Fibroblast of lung (primary cell): ENCODE measurements at places on chromosomes 12 and 14. TPM values are rescaled to one million over a fixed set of nuclear protein-coding genes. Genes with fewer than 3 reads are reported as not detected.
A peak's percentile ranks its signal among the peaks of the same experiment; 100 is the strongest.

The SELPLG gene
- polyA plus RNA-seq: 3.0 and 5.3 TPM in 2 replicates

- DNase-seq: peak; percentile 65
These were observed 66.4 kb upstream of the MAP1LC3B2 start for GRCh38 chr12:116492703-116493324.

- DNase-seq: no peak
These were observed 66.6 kb downstream of the GALNT8 start for GRCh38 chr12:4786795-4787194.

The CLECL1 gene
- not detected in 2 replicates for polyA plus RNA-seq

The RFLNA gene
- polyA plus RNA-seq: 0.03 and 0.10 TPM in 2 replicates

The LHX5 gene
- not detected in 2 replicates for polyA plus RNA-seq

GRCh38 chr12:3557791-3558620 lies 67.0 kb downstream of the PRMT8 start:
- DNase-seq: no peak

- DNase-seq: no peak
These were observed 86.3 kb upstream of the LMNTD1 start for GRCh38 chr12:25639406-25639805.

The RASSF9 gene
- 0.08 and 0.37 TPM in 2 replicates for polyA plus RNA-seq

DNA sequence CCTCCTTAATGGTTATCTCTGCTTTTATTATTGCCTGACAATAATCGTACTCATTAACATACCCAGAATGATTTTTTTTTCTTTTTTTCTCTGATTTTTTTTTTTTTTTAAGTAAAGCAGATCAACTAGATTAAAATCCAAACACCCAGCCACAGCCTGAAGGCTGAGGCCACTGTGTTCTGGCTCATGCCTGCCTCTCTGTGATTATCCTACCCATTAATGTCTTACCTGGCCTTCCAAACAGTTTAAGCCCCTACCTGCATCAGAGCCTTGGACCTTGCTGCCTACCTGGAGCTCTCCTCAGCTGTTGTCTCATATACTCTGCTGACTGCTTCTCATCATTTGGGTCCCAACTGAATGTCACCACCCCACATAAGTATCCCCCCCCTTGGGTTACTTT lies 6.8 kb upstream of the TMED10 start:
- DNase-seq: no peak
